ENCODE measurements at places on chromosomes 2 and 18. TPM values are rescaled to one million over a fixed set of nuclear protein-coding genes. Genes with fewer than 3 reads are reported as not detected.

The COLEC12 gene
- total RNA-seq = 0.03 TPM

The SCN3A gene
- total RNA-seq = not detected

The MAP4K3 gene
- total RNA-seq = 16.2 TPM

The ACTG2 gene
- 0.23 TPM for total RNA-seq

The IL36RN gene
- 0.21 TPM for total RNA-seq

The C1QL2 gene
- 0.53 TPM for total RNA-seq

The BUB1 gene
- total RNA-seq = 44.2 TPM

The HOXD4 gene
- total RNA-seq = 0.67 TPM

The ALPP gene
- 5.2 TPM for total RNA-seq

The AAK1 gene
- 14.7 TPM for total RNA-seq

The IL37 gene
- total RNA-seq = not detected

The C2orf66 gene
- 0.14 TPM for total RNA-seq

The CXCR4 gene
- 0.76 TPM for total RNA-seq

The CDK15 gene
- not detected for total RNA-seq

The AGXT gene
- not detected for total RNA-seq

The SLC4A3 gene
- total RNA-seq = 3.0 TPM

The GPR75 gene
- total RNA-seq = 1.6 TPM

The TSPYL6 gene
- not detected for total RNA-seq

The PLEKHA3 gene
- total RNA-seq = 16.1 TPM

The CRYGC gene
- not detected for total RNA-seq

The PROM2 gene
- not detected for total RNA-seq

The SLC19A3 gene
- total RNA-seq = 2.9 TPM

The PEX13 gene
- 15.7 TPM for total RNA-seq

The RFTN2 gene
- total RNA-seq = not detected

The PARD3B gene
- total RNA-seq = 1.1 TPM

The NPPC gene
- 0.31 TPM for total RNA-seq

The STAT4 gene
- total RNA-seq = 3.2 TPM

The GAD1 gene
- 0.76 TPM for total RNA-seq

The CHST10 gene
- 13.3 TPM for total RNA-seq

The SERPINB10 gene
- total RNA-seq = not detected

The FAHD2B gene
- 11.7 TPM for total RNA-seq

The IL1B gene
- 0.15 TPM for total RNA-seq

The NEURL3 gene
- total RNA-seq = 0.67 TPM

The CHMP1B gene
- total RNA-seq = 48.1 TPM

The KLHL29 gene
- total RNA-seq = 6.2 TPM

The DCDC2C gene
- total RNA-seq = 0.38 TPM

The CDH7 gene
- total RNA-seq = not detected

The DTNA gene
- not detected for total RNA-seq

The CRACDL gene
- total RNA-seq = 2.5 TPM

The DES gene
- total RNA-seq = 0.39 TPM

The NT5DC4 gene
- not detected for total RNA-seq

The CYS1 gene
- 1.1 TPM for total RNA-seq

The UGT1A4 gene
- 0.12 TPM for total RNA-seq

The GPR39 gene
- 7.5 TPM for total RNA-seq

The APOB gene
- not detected for total RNA-seq

The LTBP1 gene
- total RNA-seq = 29.6 TPM
